ENCODE measurements at places on chromosomes 3 and 15. TPM values are rescaled to one million over a fixed set of nuclear protein-coding genes. Genes with fewer than 3 reads are reported as not detected.

The PLA2G4D gene
- total RNA-seq = not detected

GRCh38 chr15:37142371-37142770 lies 42.0 kb upstream of the MEIS2 start:
- DNase-seq = no peak

The SMCO1 gene
- not detected for total RNA-seq

The TMEM212 gene
- total RNA-seq = not detected

The GOLGA8T gene
- 0.23 TPM for total RNA-seq

- DNase-seq = no peak
Observed at GRCh38 chr3:37909067-37909911, 47.6 kb downstream of the CTDSPL start.

The GOLGA6D gene
- not detected for total RNA-seq

The TGM5 gene
- total RNA-seq = not detected

GRCh38 chr3:194344012-194344411 lies 7.1 kb downstream of the CPN2 start:
- DNase-seq = no peak

DNA sequence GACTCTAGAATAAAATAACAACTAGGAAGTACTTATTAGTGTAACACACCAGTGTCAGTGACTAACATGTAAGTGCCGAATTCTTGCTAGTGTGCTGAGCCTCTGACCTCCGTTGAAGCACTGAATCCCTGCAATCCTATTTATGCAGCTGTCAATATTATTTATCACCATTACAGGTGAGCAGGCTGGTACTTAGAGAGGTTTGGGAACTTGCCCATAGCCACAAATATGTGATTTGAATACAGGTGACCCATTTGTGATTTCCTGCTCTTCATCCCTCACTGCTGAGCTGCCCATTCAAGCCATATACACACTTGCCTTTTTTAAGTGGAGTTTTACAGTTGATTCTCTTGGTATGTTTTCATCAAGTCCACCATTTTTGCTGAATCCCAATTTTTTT lies 12.2 kb downstream of the EIF4E3 start:
- DNase-seq = no peak

DNA sequence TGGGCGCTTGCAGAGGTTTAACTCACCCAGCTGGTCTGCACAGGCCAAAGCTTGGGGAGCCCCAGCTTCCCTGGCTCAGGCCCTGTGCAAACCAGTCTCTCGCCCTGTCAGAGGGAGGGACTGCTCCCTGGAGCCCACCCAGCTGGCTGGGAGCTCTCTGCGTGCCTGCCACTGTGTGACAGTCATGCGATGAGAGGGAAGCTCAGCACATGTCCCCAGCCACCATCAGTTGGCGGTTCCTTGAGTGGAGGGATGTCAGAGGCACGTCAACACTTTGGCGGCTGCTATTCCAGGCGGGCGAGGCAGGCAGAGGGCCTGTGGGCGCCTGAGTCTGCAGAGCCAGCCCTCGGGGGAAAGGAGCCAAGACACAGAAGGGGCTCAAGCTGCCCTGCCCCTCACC lies 324.6 kb downstream of the UACA start:
- DNase-seq = no peak

- no peak for DNase-seq
Observed at GRCh38 chr3:113654310-113654709, 42.1 kb downstream of the USF3 start.

The CMC1 gene
- total RNA-seq = 11.3 TPM

- no peak for DNase-seq
Observed at GRCh38 chr3:155664925-155665695, 79.8 kb downstream of the PLCH1 start.

Data from glomerular endothelial cell (primary cell).